ENCODE measurements at places on chromosomes 3 and 15.

- DNase-seq = no peak
Measured at GRCh38 chr3:78879295-78879860, 888.4 kb downstream of the ROBO1 start.

GRCh38 chr3:18179521-18179920 lies 245.6 kb downstream of the SATB1 start:
- no peak for DNase-seq

- DNase-seq = no peak
Measured at GRCh38 chr3:123198372-123198771, 3.4 kb upstream of the SEC22A start.

- DNase-seq = peak; percentile 11
Measured at GRCh38 chr3:62870321-62870720, 4.9 kb downstream of the CADPS start.

DNA sequence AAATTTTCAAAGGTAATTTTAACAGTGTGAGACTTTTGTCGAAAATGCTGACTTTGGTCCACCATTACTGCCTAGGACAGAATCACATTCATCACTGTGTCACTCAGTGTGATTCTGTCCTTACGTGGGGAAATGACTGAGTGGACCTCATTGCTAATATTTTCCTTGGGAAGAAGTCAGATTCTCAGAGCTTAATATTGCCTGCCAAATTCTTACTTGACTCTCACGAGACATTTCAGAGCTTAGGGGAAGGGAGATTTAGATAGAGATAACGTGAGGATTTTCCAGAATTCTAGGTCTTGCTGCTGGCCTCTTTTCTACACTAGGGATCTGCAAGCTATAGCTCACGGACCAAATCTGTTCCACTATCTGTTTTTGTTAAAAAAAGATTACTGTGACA lies 270.4 kb downstream of the SUCLG2 start:
- DNase-seq = no peak

DNA sequence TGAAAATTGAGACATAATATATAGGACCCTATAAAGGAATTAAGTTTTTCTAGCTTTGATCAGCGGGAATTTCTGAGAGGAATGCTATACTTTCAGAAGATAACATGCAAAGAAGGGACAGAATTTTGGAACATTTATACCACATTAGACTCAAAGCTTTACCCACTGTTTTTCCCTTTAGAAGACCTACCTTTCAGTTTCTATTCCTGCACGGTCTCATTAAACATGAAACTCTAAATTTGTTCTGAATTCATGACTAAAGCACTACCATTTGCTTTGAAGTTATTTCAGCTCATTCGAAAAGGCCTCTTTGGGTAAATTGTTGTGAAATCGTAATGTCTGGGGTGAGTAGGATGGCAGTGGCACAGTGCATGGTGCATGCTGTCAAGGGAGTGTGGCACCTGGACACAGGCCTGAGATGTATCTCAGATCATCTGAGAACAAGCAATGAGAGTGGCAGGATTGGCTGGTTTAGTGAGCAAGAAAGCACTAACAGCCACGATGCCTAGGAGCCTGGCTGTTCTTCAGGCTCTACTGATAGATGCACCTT lies 42.5 kb downstream of the CHCHD4 start:
- no peak for DNase-seq

GRCh38 chr15:27028858-27029477 lies 58.0 kb downstream of the GABRG3 start:
- no peak for DNase-seq

GRCh38 chr3:100482176-100482575 lies 10.2 kb upstream of the TMEM45A start:
- no peak for DNase-seq

DNA sequence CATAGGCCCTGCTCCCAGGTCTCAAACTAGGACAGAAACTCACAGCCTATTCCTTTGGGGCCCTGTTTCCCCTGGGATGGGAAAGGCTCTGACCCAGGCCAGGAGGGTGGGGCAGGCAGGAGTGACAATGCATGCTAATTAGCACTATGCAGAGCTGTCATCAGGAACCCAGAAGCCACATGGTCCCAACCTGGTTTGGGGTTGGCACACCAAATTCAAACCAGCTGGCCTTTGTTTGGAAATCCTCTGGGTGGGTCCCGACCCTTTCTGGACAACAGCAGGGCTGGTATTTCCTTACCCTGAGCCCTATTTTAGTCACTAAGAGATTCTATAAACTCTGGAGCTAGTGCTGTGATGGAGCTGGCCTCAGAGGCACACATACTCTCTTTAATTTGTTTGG lies 166.2 kb downstream of the LRTM1 start:
- DNase-seq = no peak

DNA sequence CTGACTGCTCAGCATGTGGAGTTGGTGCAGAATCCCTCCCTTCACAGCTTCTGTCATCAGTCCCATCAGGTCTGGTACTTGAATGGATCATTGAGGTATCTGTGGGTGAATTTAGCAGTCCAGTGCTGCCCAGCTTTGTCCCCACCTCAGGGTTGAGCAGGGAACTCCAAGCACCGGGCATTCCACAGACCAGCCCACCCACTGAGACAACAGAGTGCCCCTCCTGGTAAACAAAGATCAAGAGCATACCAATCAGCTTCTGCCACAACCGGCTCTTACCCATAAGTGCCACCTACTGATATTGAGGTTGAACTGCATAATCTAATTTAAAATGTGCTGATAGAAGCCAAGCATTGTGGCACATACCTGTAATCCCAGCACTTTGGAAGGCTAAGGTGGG lies 57.1 kb upstream of the FXR1 start:
- no peak for DNase-seq

DNA sequence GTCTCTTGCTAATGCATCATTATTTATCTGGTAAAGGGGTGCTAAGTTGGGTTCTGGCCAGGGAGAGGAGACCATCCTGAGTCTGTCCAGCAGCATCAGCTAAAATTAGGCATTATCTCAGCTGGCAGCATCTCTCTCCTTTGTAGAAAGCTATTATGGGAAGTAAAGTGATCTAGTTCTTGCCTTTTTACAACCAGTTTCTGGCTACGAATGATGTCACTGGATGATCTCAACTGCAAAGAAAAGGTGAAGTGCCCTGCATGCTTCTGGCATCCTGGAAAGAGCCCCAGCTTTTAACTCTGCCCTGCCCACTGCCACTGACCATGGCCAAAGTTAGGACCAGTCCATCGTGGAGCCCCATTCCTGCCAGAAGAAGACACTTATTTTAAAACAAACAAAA lies 37.1 kb upstream of the IL12A start:
- no peak for DNase-seq

- no peak for DNase-seq
Measured at GRCh38 chr15:69388260-69388705, 25.9 kb upstream of the KIF23 start.

GRCh38 chr3:75171630-75172230 lies 492.4 kb upstream of the FRG2C start:
- peak; percentile 2 for DNase-seq

DNA sequence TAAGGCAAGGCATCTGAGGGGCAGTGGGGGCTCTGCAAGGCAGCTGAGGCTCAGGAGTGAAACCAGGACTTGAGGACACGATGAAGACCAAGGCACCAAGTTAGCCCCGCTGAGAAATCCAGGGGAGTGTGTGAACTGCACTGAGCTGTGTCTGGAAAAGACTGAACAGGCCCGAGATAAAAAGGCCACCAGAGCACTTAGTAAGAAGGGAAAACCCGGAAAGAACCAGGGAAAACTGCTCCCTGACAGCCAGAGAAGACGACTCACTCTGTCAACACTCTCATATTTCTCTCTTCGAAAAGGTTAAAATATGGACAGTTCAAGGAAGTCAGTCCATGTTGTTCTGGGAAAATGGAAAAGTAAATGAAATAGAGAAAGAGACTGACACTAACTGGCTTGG lies 109.0 kb downstream of the SEC22A start:
- DNase-seq = no peak

DNA sequence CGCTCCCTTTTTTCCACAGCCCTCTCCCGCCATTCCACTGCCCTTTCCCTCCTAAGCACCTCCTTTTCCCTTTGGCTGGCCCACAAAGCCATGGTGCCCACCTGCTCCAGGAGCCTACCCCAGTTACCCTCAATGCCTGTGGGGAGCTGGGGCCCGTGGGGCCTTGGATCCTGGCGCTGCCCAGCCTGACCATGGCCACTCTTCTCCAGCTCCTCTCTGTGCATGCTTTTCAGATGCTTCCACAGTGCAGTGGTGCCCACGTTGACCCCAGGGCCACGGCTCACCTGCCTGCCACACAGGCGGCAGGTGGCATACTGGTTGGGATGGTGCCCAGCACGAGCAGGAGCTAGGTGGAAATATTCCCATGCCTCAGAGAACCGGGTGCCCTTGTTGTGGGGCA lies 1.5 kb downstream of the ZBED2 start:
- no peak for DNase-seq

- no peak for DNase-seq
Measured at GRCh38 chr15:60479361-60480110, 594 bp upstream of the ICE2 start.

DNA sequence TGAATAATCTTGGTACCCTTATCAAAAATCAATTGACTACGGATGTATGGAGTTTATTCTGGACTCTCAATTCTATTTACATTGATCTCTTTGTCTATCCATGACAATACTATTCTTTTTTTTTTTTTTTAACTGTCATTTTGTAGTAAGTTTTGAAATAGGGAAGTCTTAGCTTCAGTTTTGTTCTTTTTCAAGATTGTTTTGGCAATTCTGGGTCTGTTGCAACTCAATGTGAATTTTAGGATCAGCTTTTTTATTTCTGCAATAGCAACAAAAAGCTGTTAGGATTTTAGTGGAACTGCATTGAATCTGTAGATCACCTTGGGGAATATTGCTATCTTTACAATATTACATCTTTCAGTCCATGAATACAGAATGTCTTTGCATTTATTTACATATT lies 21.4 kb downstream of the BTLA start:
- DNase-seq = no peak

- DNase-seq = no peak
Measured at GRCh38 chr3:97910931-97911351, 61.3 kb downstream of the RIOX2 start.

DNA sequence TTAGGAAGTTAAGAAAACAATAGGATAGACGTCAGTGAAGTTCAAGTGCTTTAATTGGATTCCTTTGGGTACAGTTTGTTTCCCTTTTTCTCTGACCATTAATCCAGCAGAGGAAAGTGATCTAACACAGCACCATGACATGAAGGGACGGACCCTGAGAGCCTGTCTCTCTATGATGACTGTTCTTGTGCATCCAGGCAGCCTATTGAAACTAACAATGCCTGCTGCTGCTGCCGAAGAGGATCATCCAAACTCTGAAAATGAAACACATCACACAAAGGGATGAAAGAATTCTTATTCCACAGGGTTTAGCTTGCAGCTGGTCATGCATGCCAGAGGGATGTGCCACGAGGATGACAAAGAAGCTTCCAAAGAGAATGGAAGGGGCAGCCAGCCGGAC lies 75.5 kb downstream of the ZBTB20 start:
- DNase-seq = peak; percentile 55

DNA sequence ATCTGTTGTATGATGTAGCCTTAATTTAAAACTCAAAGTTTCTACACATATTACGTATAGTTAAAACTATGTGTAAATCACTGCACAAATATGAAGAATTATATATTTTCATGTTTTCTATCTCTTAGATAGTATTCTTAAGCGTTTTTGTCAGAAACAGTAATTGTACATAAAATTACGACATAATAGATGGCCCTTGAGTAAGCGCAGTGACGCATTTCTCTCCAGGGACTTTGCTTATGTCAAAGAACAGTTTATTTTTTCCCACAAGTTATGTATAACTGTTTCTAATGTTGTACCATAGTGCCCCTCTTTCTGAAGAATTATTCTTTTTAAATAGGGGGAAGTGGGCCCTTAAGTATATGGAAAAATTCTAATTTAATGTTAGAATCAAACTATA lies 934.0 kb downstream of the VGLL3 start:
- DNase-seq = no peak

DNA sequence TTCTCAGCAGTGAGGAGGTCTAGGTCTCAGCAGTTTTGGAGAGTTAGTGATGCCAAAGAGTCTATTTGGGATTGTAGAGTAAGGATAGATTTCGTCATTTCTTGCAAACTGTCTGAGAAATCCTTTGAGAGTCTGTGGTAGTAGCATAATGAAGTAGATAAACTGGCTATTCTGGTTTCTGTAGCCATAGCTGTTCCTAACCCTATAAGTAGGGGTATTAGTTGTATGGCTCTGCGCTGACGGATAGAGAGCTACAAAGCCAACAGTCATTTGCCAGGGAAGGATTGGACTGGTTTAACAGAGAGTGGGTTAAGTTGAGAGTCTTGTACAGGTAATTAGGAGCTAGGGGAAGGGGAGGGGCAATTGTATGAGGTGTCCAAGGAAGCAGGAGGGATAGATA lies 50.6 kb downstream of the KLHDC8B start:
- DNase-seq = no peak

DNA sequence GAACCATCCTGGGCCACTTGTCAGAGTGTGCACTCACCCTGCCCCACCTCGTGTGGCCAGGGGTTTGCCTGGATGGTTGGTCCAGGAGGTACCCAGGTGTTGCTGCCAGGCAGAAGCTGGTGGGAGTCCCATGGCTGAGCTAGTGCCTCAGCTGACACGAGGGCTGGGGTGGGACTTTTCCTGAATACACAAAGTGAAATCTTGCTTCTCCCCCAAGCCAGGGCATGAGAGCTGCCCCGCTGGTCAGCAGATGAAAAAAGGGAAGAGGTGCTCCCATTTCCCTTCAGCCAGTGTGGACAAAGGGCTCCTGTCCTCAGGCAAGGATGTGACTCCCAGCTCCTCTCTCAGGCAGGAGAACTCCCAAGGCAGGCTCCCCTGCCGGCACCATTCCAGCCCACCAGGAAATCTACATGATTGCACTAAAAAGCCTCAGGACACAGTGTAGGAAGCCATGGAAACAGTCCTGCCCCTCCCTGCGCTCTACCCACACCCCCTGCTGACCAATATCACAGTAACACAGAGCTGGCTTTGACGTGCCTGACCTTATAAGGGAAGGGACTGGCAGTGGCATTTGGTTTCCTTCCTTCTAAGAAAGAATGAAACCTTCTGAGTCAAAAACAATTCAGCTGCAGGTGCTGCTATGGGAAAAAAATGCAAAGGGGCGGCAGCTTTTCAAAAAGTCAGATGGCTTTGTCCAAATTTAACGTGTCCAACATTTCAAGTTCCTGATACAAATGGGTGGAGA lies 33.9 kb downstream of the MYO5C start:
- DNase-seq = no peak

- DNase-seq = no peak
Measured at GRCh38 chr3:78882251-78882650, 885.5 kb downstream of the ROBO1 start.

- DNase-seq = no peak
Measured at GRCh38 chr15:40974879-40975278, 21.6 kb downstream of the CHAC1 start.

- DNase-seq = no peak
Measured at GRCh38 chr3:30637310-30638219, 31.2 kb downstream of the TGFBR2 start.

Data from AG09309 (cell line).